ENCODE measurements at places on chromosomes 2 and 18.

DNA sequence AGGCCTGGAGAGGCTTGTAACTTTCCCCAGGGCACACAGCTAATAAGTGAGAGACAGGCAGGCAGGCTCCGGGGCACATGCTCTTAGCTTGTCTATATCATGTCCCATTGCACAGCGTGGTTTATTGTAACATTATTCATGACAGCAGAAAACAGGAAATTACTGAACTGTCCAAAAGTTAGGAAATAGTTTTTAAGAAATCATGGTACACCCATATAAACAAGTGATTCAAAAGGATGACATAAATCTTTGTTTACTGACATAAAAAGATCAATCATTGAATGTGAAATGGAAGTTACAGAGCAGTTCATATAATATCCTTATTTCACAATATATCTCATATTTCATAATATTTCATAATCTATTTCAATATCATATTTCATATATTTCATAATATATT is 34.3 kb upstream of the TXNDC2 start:
- DNase-seq = no peak

- DNase-seq = no peak
Measured at GRCh38 chr2:26666671-26667070, 25.5 kb upstream of the CIB4 start.

GRCh38 chr2:223019390-223019930 is 32.5 kb upstream of the KCNE4 start:
- DNase-seq = no peak

- no peak for DNase-seq
Measured at GRCh38 chr2:89841476-89841840, 1150.0 kb downstream of the RPIA start.

DNA sequence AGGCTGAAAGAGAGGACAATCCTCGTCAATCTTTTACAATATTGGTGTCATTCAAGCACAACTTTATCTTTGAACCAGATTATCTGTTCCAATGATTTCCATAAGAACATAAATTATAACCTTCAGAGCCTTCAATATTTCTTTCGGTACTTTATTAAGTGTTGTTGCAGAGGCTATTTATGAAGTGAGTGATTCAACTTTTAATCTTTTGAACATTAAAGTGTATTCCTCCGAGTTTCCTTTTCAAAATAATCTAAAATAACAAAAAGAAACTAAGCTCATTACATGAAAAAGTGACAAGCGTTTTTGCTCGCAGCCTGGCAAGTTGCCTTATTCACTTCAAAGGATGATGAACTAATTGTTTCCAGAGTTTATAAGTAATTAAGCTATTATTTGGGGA is 149.0 kb downstream of the MEIS1 start:
- no peak for DNase-seq

DNA sequence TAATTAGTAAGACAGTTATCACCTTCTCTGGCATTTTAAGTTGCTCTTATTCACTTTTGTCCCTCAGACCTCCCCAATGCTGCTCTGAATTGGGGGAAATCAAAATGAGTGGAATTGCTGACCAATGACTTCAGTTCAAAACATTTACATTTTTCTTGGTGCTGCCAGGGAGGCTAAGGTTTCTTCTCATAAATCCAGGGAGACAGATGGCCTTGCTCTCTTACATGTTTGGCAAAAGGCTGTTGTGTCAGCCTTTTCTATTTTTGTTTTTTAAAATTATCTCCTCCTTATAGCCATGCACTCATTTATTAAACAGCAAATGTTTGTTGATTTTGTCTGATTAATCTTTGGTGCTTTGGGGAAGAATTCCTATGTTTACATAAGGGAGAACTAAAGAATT is 82.0 kb downstream of the GALNT13 start:
- no peak for DNase-seq

DNA sequence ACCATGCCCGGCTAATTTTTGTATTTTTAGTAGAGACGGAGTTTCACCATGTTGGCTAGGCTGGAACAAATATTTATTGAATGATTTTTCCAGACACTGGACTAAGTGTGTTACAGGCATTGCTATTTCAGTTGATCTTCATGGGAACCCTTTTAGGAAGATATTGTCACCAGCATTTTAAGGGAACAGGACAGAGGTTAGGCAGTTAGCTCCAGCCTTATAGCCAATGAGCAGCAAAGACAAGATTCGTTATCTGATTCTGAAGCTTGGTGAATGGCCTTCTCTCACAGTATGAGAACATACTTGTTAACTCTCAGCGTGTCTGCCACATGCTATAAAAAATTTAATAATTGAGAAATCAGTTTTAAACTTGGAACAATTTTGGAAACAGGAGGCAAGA is 73.4 kb downstream of the SOCS6 start:
- DNase-seq = no peak

DNA sequence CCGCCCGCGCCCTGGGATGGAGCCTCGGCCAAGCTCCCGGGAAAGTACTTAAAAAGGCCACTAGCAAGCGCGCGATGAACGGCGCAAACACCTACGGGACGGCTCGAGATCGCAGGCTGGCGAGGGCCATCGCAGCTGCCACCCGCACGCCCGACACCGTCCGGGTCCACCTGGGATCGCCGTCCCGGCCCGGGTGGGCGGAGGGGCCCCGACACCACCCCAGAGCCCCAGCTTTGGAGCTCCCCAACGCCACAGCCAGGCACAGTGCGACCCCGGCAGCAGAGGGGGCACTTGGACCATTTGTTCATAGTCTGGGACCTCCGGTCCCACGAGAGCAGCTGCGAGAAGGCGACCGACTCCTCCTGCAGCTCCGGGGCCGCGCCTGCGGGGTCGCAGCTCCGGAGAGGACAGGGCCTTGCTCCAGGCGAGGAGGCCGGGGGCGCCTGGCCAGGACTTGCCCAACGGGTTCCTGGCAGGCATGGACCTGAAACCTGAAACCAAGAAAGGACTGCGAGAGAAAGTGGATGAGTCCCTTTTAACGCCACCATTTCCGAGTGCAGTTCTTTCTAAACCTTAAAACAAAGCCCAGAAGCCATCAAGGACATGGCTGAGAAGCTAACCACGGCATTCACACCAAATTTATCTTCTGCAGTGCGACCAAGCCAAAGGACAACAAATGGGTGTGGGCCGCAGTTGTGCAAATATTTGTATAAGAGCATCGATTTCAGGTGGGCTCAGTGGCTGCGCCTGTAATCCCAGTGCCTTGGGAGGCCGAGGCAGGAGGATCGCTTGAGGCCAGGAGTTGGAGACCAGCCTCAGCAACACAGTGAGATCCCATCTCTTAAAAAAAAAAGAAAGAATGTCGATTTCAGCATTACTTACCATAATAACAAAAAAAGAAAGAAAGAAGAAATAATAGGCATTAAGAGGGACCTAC is 54.0 kb upstream of the IMP4 start:
- no peak for DNase-seq

- DNase-seq = no peak
Measured at GRCh38 chr18:64886995-64887394, 738.1 kb upstream of the LINC00305 start.

DNA sequence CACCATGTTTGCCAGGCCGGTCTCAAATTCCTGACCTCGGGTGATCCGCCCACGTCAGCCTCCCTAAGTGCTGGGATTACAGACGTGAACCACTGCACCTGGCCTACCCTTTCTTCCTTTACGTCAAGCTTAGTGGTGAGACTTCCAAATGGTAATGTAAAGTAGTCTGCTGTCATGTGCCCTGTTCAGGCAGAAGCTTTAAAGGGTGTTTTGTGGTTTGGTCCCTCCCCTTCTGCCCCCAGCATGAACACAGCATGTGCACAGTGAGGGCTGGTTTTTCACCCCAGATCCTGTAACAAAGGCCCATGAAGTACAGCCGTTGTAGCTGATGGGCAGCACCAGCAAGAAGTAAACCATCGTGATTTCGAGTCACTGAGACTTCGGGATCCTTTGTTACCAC is 2.7 kb upstream of the DTYMK start:
- no peak for DNase-seq

GRCh38 chr2:86186431-86186830 is 8.8 kb downstream of the IMMT start:
- DNase-seq = no peak

DNA sequence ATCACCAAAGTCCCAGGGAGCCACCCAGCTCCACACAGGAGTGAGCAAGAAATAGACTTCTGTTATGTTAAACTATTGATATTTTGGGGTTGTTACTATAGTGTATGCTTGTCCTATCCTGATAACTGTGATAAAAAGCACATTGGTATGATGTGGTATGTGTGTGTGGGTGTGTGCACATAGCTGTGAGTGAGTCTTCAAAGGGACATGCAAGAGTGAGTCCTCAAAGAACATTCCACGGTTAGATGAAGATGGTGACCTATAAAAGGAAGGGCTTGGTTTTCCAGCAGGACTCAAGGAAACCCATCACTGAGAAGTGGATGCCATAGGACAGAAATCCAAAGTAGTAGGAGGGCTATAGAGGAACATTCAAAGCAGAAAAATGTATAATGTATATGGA is 342.9 kb downstream of the TSN start:
- DNase-seq = no peak

DNA sequence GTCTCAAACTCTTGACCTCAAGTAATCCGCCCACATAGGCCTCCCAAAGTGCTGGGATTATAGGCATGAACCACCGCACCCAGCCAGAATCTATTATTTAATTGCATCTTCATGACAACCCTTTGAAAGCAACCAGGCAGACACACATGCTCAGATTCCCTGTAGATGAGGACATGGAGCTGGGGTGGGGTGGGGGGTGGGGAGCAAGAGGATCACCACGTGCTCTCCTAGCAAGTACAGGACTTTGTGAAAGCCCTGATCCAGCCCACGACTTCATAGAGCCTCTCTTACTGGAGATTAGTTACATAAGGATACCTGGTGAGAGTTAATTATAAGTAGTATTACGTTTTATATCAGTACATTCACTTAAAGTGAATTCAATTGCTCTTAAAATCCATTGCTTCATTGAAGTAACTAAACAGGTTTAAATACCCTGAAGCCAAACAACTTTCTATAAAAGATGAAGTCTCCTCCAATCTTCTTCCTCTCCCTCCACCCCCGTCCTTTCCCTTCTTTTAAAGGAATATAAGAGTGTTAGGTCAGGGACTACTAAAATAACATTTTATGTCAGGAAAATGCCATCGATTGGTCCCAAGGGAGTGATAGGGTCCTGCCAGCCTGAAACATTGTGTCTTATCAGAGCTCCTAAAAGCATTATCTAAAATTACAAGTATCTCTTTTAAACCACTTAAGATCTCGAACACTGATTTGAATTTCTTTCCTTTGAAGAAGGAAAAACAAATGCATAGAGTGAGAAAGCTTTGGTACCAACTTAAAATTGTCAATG is 123.9 kb downstream of the EPHA4 start:
- no peak for DNase-seq

DNA sequence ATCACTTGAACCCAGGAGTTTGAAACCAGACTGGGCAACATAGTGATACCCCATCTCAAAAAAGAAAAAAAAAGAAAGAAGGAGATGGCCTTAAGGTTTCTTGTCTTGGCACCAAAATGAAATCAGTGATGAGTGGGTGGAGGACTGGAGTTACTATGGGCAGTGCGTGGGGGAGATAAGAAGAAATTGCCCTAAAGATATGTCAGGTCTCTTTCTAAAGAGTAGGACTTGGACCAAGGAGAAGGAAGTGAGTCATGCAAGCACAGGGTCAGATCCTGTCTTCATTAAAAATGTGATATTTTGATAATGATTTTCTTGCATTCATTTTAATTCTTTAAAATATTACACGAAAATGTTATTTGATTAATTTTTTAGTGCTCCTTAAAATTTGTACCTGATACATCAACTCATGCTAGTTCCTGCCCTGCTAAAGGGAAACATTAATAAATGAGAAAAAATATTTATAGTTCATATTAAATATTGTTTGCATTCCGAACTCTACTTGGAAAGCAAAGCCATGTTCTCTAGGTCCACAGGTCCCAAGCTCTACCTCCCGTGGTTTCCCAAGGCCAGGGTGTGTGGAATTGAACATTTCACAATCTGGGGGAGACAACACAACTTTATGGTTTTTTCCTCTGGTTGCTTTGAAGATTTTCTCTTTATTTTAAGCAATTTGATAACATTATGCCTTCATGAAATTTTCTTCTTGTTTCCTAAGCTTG is 62.6 kb upstream of the CTLA4 start:
- no peak for DNase-seq

GRCh38 chr2:181319286-181319685 is 137.9 kb upstream of the ITGA4 start:
- DNase-seq = no peak

- no peak for DNase-seq
Measured at GRCh38 chr18:10059610-10060468, 146.0 kb downstream of the VAPA start.

DNA sequence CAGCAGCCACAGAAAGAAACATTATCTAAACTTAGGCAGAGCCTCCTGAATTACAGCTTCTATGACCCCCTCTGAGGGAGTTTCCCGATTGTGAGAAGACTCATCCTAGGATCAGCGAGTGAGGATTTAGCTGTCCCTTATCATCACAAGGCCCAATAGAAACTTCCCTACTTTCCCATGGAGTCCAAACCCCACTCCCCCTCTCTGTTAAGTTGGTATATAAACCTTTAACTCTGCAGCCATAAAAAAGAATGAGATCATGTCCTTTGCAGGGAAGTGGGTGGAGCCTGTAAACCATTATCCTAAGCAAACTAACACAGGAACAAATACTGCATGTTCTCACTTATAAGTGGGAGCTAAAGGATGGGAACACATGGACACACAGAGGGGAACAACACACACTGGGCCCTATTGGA is 78.8 kb downstream of the MYL12B start:
- no peak for DNase-seq

GRCh38 chr2:222532315-222532714 is 108.0 kb downstream of the SGPP2 start:
- DNase-seq = no peak

- DNase-seq = no peak
Measured at GRCh38 chr2:69933839-69934613, 19.1 kb downstream of the MXD1 start.

DNA sequence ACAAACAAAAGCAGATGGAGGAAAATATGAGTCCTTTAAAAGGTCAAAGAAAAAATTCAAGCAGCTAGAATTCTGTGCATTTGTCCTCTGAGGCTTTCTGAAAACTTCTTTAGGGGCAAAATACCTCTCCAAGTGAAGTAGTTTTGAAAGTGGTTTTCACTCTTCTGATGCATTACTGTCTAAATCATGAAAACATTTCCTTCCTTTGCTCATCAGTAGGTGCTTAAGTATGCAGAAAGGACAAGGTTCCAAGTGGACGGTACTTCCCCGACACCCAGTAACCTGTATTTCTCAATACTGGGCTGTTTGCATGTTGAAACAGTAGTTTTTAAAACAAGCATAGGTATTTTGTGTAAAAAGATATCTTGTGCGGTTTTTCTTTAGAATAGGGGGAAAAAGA is 189.1 kb upstream of the ERBB4 start:
- no peak for DNase-seq

DNA sequence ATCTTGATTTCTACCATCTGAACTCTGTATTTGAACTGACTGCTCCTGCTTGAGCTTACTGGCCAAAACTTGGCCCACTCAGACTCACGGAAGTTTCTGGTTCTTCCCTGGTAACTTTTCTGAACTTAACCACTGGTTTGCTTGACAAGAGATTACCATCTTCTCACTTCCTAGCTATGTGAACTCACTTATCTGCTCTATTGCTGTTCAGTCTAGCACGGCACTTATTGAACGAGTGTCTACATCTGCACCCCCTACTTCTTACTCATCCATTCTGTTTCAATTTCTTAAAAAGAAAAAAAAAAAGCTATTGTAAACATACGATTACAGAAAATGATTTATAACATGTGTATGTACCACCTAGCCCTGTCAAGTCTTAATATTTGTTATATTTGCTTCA is 9.0 kb downstream of the CKAP2L start:
- DNase-seq = no peak

GRCh38 chr2:149027590-149028250 is 10.8 kb upstream of the LYPD6B start:
- no peak for DNase-seq

- DNase-seq = no peak
Measured at GRCh38 chr2:159265171-159265576, 21.3 kb downstream of the WDSUB1 start.
